Stimulated activated CD4-positive, alpha-beta T cell treated with anti-CD3 and anti-CD28 coated beads, Interleukin-2, amount 100 ng/mL, for 4 hours (primary cell): ENCODE measurements at places on chromosomes 5 and 9.
A peak's percentile ranks its signal among the peaks of the same experiment; 100 is the strongest.

GRCh38 chr5:39171647-39172046, 47.7 kb downstream of the FYB1 start:
- no peak for DNase-seq

GRCh38 chr5:142014911-142015584, 2.2 kb upstream of the GNPDA1 start:
- DNase-seq: peak; percentile 65

- no peak for DNase-seq
These were observed 11.9 kb downstream of the MSX2 start for GRCh38 chr5:174736331-174736721.

GRCh38 chr9:124780757-124781151, 3.8 kb downstream of the OLFML2A start:
- DNase-seq: no peak

DNA sequence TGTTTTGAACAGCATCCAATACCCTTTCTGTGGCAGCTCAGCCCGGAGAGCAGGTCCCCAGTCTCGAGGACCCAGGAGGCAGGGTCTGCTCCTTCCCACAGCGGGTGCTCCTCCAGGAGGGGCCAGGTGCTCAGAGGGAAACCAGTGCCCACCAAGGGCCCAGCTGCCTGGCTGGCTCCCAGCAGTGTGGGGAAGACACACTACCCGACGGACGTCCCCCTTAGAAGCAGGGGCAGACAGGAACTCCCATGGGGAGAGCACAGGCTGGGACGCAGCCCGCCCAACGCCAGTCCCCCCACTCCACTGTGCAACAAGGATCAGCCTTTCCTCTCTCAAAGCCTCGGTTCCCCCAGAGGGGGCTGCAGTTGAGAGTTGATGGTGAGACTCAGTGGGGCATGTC, 57.6 kb downstream of the ADAMTS2 start:
- DNase-seq: no peak

GRCh38 chr9:125240649-125240999, 519 bp downstream of the HSPA5 start:
- DNase-seq: peak; percentile 22
